ENCODE measurements at places on chromosomes 6 and 20.

DNA sequence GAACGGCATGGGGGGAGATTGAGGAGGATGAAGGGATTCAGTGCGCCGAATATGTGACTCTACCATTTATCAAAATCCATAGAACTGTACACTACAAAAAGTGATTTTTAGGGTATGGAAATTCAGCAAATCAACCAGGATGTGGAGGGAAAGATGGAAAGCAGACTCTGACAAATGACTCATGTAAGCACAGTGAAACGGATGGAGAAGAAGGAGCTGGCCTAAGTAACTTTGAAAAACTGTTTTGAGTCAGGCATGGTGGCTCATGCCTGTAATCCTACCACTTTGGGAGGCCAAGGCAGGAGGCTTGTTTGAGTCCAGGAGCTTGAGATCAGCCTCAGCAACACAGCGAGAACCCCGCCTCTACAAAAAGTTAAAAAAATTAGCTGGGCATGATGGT, 39.2 kb downstream of the MUC22 start:
- DNase-seq, result no peak

- no peak for DNase-seq
Measured at GRCh38 chr20:50129662-50130355, 16.9 kb upstream of the UBE2V1 start.

GRCh38 chr6:7271205-7271534, 41.8 kb downstream of the SSR1 start:
- DNase-seq, result no peak

DNA sequence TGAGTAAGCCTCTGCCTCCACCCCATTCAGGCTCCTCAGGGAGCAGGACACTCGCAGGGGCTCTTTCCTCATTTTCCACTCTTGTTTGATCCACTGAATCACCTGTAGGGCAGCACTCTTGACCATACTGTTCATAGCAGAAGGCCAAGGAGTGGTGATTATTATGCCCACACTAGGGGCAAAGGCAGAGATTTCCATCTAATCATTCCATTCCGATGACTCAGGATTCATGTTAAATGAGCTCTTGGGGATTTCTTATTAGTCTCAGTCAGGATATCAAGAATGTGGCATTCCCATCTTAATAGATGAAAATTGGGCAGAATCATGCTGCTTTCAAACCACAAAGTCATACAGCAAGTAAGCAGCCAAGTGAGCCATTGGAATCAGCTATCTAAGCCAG, 101.9 kb upstream of the MOCS1 start:
- no peak for DNase-seq

DNA sequence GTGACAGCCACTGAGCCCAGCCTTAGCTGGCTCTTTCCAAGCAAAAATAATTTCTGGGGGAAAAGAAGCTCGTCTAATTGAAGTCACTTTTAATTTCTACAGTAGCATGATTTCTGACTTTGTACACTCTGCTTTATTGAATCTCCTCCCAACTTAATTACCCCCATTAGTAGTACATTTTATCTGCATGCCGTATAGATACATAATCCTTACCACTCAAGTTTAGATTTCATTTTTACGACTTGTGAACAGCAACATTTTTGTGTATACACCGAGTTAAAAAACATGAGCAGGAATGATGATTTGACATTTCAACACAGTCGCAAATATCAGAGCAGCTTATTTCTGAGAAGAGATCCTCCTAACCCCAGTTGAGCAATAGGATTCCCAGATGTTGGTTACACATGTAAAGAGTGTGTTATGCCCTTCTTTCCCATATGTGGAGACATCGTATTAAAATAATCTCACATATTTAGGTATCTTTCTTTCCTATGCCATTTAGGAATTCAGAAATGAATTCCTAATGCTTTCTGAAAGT, 127.3 kb upstream of the MTHFD1L start:
- no peak for DNase-seq

- no peak for DNase-seq
Measured at GRCh38 chr6:5034328-5034727, 30.5 kb upstream of the RPP40 start.

GRCh38 chr20:60101891-60102281, 143.7 kb downstream of the CDH26 start:
- DNase-seq, result no peak

- no peak for DNase-seq
Measured at GRCh38 chr20:63736893-63737694, 630 bp downstream of the LIME1 start.

- DNase-seq, result no peak
Measured at GRCh38 chr20:52118016-52118623, 73.5 kb downstream of the ZFP64 start.

DNA sequence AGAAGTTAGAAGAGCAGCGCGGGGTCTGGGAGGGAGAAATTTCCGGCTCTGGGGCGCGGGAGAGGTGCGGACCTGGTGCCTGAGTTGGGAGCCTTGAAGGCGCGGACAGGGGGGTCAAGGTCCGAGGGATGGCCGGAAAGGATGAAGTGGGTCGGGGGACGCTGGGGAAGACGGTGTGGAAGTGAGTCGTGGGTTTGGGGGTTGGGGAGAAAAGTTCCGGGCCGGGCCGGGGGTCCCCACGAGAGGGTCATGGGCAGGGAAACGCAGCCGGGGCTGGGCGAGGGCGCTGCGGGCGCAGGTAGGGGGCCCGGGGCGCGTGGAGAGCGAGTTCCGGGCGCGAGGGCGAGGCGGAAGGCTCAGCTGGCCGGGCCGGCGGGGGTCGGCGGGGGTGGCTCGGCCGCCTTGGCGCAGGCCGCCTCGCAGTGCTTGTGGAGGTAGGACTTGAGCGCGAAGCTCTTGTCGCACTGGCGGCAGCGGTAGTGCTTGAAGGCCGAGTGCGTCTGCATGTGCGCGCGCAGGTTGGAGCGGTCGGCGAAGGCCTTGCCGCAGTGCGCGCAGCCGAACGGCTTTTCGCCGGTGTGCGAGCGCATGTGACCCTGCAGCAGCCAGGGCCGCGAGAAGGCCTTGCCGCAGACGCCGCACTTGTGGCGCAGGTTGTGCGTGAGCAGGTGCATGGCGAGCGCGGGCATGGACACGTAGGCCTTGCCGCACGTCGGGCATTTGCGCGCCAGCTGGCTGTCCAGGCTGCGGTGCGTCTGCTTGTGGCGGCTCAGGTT, 10.5 kb upstream of the SRXN1 start:
- DNase-seq, result no peak

DNA sequence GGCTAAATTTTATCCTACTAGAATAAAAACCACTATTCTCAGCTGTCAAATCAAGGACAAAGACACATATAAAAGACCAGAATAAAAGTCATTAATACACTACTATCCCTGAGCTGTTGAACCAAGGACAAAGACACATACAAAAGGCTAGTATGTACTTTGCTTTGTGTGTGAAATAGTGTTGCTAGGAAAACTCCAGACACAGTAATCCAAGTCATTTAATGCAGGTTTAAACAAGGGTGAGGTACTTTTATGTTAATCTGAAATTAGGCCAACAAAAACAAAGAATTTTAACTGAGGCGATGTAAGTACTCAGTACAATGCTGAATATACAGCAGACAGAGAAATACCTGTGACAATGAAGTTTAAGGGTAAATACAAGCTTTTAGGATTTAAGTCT, 18.9 kb downstream of the GCLC start:
- no peak for DNase-seq

- DNase-seq, result no peak
Measured at GRCh38 chr6:11732036-11732631, 46.5 kb downstream of the ADTRP start.

DNA sequence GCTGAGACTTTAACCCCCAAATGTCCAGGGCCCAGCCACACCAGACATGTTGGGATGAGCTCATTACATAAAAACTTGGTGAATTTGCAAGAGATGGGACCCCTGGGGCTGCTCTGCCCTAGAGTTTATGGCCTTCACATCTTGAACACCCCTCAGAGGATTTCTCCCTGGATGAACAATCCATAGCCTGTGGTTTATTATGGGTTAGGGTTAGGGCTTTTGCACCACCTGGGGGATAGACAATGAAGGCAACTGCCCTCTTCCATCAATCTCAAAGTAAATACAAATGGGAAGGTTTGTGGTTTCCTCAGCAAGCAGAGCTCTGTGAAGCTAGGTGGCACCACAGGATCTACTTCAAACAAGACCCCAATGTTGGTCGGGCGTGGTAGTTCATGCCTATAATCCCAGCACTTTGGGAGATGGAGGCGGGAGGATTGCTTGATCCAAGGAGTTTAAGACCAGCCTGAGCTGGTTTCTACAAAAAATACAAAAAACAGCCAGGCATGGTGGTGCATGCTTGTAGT, 17.4 kb downstream of the SPINT3 start:
- DNase-seq, result no peak

DNA sequence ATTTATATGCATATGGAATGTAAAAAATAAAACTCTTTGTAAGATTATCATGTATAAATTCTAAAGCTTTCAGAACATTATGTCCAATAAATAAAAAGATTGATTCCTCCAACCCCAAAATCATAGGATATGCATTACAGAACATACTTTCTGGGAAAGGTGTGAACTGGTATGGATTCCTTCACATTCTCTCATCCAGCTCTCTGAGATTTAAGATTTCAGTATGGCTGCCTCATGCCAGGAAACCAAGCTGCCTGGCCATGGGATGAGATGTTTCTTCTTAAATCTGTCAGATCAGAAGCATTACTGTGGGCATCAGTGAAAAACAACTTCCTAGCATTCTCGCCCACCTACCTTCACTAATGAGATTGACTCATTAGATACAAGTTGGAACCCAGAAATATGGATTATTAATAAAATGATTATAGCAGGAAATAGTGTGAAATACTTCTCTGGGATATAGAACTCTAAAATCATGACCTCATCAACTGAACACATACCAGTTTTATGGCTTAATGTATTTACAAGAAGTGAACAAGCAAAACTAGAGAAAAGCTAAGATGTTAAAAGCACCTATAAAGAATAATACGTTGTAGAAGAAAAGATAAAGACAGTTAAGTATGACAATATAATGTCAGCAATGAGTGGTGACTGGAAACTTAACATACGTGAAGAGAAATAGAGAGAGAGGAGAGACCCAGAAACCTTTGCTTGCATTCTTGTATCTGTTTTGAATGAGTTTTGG, 171.6 kb upstream of the PHACTR1 start:
- no peak for DNase-seq

DNA sequence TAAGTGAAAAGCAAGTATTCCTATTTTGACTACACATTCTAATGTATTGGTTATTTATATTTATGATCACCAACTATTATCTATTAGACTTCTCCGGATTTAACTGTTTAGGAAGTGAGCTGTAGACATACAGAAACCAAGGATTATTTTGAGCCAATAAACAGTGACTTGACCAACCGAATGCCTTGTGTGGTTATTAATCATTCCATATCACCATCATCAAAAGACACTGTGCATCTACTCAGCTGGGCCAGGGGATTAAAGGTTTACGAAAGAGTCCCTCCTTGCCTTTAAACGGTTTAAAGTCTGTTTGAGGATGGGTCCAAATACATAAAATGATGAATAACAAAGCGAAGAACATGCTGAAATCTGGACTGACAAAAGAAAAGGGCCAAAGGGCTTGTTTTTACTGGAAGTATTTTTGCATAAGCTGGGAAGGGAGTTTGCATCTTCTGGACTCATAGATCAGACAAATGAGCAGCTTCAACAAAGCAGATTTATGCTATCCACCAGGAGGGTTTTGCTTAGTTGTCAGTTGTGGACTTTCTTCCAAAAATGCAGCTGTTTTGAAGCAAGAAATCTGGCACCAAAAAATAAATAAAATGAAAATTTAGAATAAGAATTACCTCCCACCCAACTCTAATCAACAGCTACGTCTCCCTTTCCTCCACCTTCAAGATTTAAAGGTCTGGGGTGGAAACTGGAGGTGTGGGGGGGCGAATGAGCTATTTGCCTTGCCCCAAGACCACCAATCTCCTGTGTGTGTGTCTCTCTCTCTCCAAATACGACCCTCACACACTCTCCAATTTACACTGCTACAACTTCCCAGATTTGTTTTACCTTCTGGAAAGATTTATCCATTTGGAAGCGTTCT, 33.6 kb upstream of the ID4 start:
- no peak for DNase-seq

DNA sequence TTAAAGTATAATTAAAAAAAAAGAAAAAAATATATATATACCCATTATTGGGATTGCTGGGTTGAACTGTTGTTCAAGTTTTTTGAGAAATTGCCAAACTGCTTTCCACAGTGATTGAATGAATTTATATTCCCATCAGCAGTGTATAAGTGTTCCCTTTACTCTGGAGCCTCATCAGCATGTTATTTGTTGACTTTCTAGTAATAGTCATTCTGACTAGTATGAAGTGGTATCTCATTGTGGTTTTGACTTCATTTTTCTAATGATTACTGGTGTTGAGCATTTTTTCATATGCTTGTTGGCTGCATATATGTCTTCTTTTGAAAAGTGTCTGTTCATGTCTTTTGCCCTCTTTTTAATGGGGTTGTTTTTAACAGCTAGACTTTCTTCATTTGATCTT, 1260.8 kb upstream of the GJE1 start:
- DNase-seq, result no peak

DNA sequence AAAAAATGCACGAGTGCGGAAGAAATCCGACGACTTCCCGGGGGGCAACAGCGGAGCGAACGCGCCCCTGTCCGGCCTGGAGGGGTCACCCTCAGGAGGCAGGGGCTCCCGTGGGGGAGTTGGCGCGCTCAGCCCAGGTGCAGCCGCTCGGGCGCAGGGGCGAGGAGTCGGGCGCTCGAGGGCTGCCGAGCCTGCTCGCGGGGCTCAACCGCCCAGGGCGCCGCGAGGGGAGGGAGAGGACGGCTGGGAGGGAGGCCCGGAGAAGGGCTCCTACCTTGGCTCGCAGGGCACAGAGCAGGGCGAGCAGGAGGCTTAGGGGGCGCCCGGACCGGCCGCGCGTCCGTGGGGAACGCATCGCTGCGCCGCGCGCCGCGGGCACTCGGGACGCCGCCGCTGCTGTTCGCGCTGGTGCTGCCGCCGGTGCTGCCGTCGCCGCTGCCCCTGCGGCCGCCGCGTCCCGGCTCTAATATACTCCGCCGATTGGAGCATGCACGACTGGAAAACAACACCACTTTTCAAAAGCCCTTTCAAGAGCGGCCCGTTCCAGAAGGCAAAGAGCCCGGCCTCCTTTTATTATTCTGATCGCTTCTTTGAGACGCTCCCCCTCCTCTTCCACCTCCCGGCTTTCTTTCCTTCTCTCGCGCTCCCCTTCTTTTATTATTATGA, 490 bp downstream of the JAG1 start:
- DNase-seq, result no peak

GRCh38 chr6:41359617-41360313, 24.4 kb downstream of the NCR2 start:
- DNase-seq, result no peak

DNA sequence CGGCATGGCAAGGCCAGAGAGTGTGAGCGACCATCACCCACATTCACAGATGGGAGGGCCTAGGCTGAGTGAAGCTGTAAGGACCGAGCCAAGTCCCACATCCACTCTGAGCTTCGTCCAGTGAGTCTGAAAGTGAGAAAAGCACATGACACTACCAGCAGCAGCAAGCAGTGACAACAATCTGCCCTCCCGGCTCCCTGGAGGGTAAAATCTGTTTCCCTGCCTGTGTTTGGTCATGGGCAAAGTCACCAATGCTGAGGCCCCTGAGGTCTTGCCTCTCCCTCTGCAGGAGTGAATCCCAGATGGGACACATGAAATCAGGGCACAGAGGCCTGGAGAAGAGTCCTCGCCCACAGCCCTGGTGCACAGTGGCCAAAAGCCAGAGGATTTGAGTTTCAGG, 6.4 kb upstream of the CST7 start:
- DNase-seq, result no peak

GRCh38 chr20:36548704-36549627, 7.6 kb downstream of the MYL9 start:
- no peak for DNase-seq

Measured in Calu3 (cell line).